H7 (cell line): ENCODE measurements at places on chromosomes 6 and 20.

DNA sequence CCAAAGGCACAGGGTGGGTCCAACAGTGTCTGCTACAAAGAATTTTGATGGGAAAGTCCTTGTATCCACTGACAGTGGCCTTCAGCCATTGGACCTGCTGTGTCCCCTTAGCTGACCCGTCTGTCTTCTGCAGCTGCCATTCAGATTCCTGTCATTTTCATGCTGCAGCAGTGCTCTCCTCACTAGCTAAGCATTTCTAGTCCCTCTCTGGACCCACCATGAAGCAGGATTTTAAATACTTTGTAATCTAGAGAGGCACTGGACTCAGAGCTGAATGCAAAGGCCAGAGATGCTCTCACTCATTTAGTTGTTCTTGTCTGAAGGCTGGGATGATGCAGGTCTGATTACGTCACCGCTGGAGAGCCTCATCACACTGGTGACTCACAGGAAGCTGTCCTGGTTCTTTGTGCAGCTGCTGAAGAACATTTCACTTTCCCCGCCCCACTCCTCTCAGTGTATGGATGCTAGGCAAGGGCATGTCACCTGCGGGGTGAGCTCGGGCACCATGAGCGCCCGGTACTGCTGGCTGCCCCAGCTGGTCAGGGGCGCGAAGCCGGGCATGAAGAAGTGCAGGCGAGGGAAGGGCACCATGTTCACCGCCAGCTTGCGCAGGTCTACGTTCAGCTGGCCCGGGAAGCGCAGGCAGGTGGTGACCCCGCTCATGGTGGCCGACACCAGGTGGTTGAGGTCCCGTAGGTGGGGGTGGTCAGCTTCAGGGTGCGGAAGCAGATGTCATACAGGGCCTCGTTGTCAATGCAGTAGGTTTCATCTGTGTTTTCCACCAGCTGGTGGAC is 19.4 kb upstream of the TUBB2A start:
- DNase-seq: no peak

DNA sequence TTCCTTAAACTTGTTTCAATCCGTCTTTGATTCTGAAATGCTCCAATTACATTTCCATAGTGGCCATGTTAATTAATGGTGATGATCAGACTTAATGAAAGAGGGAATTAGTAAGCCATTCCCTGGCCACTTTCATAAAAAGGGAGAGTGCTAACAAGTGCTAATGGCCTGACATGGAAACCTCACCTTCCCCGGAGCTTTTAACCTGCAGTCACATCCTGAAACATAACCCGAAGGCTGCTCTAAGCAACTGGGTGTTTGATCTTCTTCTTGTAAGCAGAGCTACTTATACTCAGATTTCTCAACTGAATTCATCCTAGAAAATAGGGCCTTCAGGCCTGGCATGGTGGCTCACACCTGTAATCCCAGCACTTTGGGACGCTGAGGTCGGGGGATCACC is 67.1 kb upstream of the ZMYND8 start:
- no peak for DNase-seq

- peak; percentile 98 for DNase-seq
Observed at GRCh38 chr20:63501818-63502670, 3.2 kb upstream of the EEF1A2 start.

DNA sequence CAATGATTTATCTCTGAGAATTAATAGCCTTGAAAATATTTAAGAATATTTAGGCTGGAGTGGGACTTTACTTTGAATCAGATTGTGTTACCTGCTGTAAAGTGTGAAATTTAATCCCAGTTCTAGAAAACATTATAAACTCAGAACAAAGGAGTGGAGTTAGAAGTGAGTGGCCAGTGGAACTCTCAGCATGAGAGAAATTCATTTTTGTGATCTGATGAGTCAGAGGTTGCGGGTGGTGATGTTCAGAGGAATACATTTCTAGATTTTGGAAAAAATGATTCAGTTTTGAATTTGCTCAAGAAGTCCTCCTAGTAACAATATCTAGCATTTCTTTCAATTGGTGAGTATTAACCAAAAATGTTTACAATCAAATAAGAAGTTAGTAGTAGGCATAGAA is 167.5 kb downstream of the ZFAND3 start:
- no peak for DNase-seq

DNA sequence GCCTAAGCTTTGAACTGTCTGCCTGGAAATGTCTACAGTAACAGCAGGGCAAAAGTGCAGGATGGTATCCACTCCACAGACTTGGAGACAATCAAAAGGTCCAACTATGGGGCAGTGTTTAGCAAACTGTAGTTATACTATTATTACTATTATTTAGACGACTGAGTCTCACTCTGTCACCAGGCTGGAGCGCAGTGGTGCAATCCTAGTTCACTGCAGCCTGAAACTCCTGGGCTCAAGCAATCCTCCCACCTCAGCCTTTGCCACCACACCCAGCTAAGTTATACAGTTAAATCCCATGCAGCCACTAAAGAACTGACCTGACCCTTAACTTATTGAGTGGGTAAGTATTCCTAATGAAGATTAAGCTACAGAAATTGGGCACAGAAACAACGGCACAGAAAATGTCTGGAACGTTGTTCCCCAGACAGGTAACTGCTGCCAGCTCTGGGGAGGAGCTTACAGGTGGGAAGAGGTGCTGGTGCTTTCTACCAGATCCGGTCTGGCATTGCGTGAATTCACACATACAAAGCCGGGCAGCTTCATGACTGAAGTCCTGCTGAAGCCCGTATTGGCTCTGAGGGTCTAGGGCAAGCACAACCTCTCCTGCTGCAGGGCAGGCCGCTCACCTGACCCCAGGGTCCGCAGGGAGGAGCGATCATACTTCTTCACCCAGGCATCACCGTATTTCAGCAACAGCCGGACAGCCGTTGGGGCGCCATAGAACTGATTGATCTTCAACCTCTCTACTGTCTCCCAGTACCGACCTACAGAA is 27.0 kb upstream of the APMAP start:
- DNase-seq: no peak

DNA sequence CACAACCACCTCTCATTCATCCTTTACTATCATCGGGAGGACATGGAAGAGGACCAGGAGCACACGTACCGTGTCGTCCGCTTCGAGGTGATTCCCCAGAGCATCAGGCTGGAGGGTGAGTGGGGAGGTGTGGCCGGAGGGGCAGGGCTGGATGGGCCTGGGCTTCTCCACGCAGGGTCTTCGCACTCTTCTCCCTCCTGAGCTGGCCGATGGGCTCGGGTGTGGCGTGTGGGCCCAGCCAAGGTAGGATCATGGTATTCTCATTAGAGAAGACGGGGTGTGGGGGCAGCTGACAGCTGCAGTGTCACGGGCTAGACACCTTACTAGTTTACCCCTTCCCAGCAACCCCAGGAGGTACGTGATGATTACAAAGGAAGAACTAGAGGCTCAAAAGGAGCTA is 33.5 kb downstream of the TM9SF4 start:
- DNase-seq: no peak

DNA sequence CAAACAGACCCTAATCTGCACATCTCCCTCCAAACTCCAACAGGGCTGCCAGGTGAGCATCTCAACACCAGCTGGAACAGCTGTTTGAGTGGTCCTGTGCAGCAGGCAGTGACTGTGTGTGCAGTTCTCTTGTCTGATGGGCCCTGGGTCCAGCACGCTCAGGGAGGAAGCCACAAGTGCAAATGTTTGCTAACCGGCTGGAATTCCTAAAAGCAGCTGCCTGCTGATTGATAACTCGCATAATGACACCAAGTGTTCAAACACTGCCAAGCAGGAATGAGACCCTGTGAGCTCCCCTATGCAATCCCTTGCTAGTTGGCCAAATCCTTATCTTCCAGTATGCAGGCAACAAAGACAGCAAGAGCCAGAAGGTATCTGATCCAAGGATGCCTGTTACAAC is 650.6 kb downstream of the CBLN4 start:
- DNase-seq: no peak

DNA sequence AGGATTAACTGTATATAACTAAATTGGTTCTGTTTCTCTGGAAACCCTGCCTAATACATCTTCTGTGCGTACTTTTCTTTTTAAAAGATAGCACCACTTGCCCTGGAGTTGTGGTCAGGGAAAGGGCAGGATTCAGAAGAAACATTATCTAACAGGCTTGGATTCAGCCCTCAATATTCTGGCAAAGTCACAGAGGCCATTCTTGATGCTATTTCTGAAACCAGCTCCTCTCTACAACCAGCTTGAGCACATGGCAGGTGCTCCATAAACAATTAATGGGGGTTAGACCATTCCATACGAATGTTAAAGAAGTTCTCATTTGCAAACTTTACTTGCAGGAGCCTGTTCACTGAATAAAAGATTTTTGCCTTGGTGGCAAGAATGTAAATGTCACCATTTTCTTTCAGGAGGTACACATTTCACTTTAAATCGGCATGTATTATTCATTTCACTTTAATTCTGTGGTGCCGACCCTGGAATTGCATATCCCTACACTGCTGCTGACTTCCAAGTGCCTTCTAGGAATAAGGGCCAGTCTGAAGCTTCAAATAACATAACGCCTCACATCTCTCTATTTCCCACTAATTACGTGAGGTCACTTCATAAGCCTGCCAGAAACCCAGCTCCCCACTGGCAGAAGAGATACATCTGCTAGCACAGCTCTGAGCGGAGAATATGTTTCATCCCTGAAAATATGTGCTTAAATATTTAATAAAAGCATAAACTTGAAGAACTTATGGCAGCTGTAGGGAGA is 248.7 kb downstream of the ADGRG6 start:
- DNase-seq: no peak

DNA sequence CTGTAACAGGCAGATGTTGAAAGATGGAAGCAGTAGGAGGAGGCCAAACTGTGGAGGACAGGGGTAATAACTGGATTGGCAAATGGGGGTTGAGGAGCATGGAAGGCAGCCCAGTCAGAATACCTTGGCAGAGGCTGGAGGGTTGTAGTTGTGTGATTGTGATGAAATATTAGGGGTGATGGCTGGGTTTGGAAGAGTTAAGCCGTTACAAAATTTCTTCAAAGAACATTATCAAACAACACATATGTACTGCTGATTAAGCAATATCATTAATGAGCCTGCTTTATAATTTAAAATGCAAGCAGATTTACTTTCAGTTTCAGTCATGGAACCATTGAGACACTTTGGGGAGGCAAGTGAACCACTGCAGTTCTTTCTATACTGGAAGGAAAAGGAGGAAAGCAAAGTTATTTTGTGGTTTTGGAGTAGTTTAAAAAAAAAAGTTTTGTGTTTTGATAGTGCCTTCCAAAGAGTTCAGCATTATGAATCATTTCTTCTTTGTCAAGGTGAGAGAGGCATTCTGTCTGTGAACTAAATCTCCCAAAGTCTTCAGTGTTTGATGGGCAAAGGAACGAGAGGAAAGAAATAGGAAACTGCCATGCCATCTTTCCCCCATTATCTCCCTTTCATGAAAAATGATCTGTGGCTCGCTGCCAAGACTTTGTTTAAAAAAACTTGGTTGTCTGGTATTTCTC is 20.7 kb downstream of the FOXO3 start:
- no peak for DNase-seq

DNA sequence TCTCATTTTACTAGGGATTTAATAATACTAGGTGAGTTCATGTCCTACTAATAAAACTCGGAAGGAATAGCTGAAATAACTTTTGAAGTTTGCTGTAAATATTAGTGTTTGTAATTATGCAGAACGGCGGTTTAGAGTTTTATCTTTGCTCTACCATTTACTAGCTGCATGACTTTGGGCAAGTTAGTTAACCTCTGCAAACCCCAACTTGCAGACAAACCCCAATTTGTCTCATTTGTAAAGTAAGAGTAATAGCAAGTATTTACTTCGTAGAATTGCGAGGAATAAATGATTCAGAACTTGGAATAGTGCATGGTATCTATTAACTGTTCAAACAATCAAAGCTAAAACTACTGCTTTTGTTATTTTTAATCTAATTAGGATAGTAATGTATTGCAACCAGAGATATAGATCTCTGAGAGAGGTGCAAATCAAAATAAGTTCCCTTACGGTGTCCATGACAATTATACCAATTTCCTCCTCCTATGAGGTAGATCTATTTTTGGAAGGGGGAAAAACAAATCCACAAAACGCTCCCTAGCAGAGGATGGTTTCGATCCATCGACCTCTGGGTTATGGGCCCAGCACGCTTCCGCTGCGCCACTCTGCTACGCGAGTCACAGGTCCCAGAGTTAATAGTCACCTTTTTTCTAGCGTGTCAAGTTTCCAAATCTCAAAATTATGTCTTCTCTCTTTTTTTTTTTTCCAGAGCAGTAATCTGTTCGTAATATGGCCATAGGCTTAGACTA is 35.1 kb upstream of the BTN3A2 start:
- DNase-seq: no peak

GRCh38 chr6:81668615-81669047 is 83.8 kb downstream of the TENT5A start:
- DNase-seq: no peak

- no peak for DNase-seq
Observed at GRCh38 chr6:43077333-43077809, 1.3 kb downstream of the PTK7 start.

DNA sequence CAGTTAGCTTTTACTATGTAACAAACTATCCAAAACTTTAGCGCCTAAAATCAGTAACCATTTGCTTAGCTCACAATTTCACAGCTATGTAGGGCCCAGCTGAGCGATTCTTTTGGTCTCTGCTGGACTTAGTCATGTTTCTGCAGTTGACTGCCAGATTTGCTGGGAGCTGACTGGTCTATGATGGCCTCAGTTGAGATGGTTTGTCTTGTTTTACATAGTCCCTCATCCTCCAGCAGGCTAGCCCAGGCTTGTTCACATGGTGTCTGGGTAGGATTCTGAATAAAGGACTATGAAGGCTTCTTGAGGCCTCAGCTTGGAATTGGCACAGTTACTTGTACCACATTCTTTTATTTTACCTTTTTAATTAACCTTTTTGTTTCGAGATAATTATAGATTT is 247.8 kb upstream of the CHD6 start:
- no peak for DNase-seq

- no peak for DNase-seq
Observed at GRCh38 chr20:21981179-21981578, 275.7 kb downstream of the PAX1 start.

- no peak for DNase-seq
Observed at GRCh38 chr20:31803552-31804291, 15.4 kb upstream of the MYLK2 start.

- no peak for DNase-seq
Observed at GRCh38 chr6:63553900-63554299, 18.4 kb upstream of the LOC128125822 start.

- DNase-seq: no peak
Observed at GRCh38 chr20:16537025-16537665, 36.1 kb downstream of the KIF16B start.

GRCh38 chr6:28207510-28208110 is 17.5 kb upstream of the ZSCAN9 start:
- peak; percentile 65 for DNase-seq

- peak; percentile 77 for DNase-seq
Observed at GRCh38 chr6:45423111-45423823, 45.5 kb upstream of the SUPT3H start.

DNA sequence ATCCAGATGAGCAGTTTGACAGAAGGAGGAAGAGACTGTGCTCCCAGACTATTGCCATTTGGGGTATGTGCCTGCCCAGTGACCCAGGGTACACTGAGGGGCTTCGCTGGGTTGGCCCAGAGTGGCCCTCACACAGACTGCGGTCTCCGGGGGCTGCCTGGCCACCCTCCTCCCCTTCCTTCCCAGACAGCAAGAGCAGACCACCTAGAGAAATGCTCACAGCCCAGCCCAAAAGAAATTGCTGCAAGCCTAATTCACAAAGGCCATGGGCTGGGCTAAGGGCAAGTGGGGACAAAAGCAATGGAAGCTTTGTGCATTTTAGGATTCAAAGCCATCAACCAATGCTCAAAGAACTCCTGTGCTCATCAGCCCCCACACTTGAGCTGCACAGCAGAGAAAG is 277.6 kb downstream of the CDC5L start:
- DNase-seq: no peak
